ENCODE measurements at places on chromosomes 16 and 17.

GRCh38 chr17:2885733-2886132 is 89.5 kb downstream of the RAP1GAP2 start:
- DNase-seq = no peak

DNA sequence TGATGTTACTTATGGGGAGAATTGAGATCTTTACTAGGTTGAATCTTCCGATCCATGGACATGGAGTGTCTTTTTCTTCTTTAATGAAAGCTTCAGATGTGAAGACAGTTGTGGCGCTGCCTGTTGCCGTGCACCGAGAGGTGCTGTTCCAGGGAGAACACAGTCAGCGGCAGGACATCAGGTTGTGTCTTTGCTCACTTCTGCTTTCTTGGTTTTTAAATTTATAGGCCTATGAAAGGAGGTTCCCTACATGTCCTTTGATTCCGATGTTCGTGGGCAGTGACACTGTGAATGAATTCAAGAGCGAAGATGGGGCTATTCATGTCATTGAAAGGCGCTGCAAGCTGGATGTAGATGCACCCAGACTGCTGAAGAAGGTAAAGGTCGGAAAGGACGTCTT is 49.8 kb downstream of the SEC14L1 start:
- no peak for DNase-seq

DNA sequence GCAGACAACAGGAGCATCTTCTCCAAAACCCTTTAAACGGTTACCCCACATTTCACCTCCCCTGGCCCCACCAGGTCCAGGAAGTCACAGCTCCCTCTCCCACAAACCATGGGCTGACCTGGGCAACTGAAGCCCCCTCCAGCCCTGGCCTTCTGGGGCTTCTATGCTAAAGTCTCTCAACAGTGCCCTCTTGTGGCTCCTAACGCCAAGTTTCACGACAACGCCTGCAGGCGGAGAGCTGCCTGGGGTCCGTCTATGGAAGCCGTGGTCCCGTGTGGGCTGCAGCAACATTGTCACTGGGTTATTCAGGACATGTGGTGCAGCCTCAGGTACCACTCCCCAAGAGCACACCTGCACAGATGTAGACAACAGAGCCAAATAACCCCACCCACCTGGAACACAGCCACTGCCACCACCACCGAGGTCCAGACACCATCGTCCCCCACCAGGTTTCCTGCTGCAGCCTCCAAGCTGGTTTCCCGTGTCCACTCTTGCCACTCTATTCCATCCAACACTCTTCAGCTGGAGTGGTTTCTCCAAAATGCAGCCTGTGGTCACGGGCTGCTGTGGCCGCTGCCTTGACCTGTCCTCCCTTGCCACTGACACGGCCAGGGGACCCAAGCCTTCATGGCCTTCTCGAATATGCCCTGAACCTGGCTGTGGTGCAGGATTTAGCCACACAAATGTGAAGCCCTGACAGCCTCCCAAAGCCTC is 19.1 kb downstream of the C16orf95 start:
- DNase-seq = peak; percentile 37

DNA sequence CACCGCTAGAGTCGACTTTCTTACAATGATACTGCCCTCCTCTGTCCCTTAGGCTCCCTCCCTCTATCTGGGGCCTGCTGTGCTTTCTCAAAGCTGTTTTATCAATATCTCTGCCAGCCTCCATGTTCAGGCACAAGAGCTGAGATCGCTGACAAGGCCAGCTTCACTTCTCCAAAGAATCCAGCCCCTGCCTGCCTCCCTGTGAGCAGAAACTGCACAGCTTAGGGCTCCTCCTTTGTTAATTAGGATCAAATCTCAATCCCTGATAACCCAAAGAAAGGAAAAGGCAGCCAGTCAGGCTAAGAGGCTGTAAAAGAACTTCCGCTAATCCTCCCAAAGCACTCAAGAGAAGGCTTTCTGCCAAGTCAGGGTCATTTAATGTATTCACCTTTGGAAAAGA is 616.0 kb upstream of the CDH11 start:
- no peak for DNase-seq

DNA sequence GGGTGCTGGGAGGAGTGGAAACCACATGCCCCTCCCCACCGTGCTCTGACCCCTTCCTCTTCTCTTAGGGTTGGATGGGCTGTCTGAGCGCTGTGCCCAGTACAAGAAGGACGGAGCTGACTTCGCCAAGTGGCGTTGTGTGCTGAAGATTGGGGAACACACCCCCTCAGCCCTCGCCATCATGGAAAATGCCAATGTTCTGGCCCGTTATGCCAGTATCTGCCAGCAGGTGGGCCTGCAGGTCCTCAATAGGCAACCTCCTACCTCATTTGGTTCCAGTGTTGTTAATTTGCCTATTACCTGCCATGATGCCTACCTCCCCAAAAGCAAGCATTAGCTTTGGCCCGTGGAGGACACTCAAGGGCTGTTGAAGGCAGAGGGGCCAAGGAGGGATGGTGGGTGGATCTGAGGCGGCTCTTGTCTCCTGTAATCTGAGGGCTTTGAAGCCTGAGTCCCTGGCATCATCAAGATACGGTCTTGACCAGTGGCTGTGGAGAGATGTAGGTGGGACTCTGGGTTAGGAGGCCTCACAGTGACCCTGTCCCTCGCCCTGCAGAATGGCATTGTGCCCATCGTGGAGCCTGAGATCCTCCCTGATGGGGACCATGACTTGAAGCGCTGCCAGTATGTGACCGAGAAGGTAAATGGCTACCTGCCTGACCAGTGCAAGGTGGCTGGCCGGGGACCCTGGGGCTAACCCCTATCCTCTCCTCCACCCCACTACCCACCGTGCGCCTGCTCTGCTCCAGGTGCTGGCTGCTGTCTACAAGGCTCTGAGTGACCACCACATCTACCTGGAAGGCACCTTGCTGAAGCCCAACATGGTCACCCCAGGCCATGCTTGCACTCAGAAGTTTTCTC is 3.4 kb downstream of the ALDOA start:
- DNase-seq = peak; percentile 64

DNA sequence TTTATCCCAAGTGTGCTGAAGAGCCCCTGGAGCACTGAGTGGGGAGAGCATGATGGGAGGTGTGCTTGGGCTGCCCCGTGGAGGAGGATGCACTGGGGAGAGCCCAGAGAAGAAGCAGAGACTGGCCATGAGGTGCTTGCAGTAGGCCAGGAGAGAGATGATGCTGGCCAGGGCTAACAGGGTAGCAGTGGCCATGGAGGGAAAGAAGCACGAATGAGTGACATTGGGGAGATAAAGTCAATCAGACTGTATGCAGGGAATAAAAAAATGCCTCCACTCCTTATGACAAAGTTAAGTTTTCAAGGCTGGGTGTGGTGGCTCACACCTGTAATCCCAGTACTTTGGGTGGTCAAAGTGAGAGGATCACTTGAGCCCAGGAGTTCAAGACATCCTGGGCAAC is 5.4 kb upstream of the TMEM220 start:
- no peak for DNase-seq

GRCh38 chr17:83065660-83066542 is 13.5 kb upstream of the METRNL start:
- no peak for DNase-seq

DNA sequence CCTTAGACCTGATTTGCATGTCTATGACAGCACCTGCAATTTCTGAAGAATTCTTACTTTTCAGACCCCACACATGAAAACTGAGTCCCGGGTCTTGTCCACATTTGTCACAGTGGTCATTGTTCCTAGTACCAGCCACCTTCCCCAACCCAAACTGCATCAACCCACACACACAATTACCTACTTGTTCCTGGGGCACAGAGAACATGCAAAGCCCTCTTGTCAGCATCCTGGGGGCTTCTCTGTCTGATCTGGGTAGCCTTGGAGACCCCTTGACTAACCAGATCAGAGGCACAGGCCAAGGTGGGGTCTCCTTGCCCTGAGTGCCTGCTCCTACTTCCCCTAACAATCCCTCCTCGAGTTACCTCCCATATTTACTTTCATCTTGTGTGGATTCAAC is 36.7 kb upstream of the PIK3R6 start:
- DNase-seq = no peak

GRCh38 chr17:11144358-11145233 is 96.4 kb upstream of the SHISA6 start:
- DNase-seq = peak; percentile 58

DNA sequence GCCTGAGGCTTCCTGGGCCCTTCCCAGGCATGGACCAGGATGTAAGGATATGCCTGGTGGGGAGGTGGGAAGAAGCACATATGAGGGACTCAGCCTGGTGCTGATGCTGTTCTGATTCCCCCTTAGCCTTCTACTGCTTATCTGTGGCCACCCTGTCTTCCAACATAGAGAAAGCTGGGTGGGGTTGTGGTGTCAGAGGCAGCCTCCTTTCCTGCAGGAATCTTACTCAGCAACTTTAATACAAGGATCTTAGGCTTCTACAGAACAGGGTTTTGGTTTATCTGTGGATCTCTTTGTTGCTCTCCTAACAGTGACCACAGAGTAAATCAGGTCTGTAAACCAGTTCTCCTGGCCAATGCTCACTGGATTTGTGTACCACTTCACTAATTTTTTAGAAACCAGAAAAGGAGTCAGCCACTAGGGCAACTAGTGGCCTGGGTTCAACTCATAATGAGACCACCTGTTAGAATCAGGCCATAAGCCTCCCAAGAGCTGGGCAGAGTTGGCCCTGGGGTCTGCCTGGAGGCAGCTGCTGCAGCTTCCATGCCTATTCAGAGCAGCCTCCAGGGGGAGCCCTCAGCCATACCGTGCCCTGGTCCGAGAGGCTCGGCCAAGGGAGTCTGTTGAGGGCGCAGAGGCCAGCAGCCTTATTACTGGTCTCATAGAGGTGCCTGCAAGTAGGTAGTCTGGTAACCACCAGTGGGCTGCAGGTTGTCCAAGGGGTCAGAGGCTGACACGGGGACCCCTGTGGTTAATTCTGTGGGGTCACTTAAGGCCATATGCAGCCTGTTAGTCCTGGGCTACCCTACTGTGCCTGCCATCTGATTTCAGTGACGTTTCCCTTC is 7.1 kb downstream of the HAS3 start:
- peak; percentile 69 for DNase-seq

DNA sequence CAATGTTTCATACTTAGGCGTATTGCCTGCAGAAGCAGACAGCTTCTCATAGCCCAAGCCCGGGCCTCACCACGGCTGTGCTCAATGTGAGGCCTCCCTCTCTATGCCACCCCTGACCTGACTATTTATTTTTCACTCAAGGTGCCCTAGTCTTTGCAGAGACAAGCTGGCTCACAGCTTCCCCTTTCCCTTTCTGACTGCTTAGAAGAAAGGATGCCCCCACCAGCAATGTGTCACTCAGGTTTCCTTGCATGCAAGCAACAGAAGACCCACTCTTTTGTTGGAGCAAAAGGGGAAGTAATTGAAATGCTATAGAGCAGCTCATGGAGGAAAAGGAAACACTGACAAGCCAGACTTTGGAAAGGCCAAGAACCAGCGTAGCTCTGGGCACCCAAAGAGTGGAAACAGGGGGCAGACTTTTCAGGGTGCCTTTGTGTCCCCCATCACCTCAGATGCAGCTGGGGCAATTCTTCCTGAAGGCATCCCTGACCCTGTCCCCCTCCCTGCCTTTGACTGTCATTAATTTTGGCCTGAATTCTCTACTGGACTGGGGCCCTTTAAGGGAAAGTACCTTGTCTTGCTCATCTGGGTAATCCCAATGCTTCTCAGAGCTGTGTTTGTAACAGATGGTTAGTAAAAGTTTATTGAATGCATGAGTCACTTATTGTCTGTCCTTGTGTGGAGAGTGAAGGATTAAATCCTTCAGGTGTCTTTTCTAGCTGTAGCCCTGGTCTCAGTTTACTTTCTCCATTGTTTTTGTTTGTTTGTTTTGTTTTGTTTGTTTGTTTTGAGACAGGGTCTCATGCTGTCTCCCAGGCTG is 17.8 kb downstream of the RGS9 start:
- DNase-seq = peak; percentile 45

DNA sequence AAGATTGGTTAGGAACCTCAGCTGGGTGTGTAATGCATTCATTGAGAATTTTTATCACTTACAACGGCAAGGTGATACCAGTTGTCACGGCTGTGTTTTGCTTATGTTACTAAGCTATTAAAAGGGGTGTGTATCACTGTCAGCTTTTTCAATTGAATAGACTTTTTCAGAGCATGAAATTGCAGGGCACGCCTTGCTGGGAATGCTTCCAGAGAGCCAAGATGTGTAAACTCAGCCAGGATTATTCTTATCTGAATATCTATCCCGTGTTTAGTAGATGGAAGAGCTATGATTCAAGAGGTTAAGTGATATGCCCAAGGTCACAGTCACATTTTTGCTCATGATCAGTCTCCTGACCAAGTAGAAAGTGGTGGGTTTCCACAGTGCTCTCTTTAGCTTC is 6.6 kb upstream of the TEKT3 start:
- DNase-seq = no peak

- DNase-seq = no peak
Measured at GRCh38 chr16:67312719-67313118, 13.8 kb downstream of the KCTD19 start.

- no peak for DNase-seq
Measured at GRCh38 chr17:81831957-81832607, 1.0 kb downstream of the MCRIP1 start.

GRCh38 chr17:72852277-72852938 is 240.1 kb downstream of the SLC39A11 start:
- no peak for DNase-seq

- DNase-seq = no peak
Measured at GRCh38 chr17:76146053-76146851, 5.2 kb upstream of the FOXJ1 start.

GRCh38 chr17:29640981-29641642 is 18.4 kb upstream of the CORO6 start:
- DNase-seq = no peak

- no peak for DNase-seq
Measured at GRCh38 chr16:66399930-66400329, 27.2 kb upstream of the BEAN1 start.

- no peak for DNase-seq
Measured at GRCh38 chr16:499924-500323, 27.6 kb upstream of the CAPN15 start.

GRCh38 chr17:57732062-57732461 is 13.0 kb downstream of the CCDC182 start:
- DNase-seq = no peak

GRCh38 chr17:61410141-61411010 is 10.7 kb downstream of the TBX2 start:
- DNase-seq = peak; percentile 93

DNA sequence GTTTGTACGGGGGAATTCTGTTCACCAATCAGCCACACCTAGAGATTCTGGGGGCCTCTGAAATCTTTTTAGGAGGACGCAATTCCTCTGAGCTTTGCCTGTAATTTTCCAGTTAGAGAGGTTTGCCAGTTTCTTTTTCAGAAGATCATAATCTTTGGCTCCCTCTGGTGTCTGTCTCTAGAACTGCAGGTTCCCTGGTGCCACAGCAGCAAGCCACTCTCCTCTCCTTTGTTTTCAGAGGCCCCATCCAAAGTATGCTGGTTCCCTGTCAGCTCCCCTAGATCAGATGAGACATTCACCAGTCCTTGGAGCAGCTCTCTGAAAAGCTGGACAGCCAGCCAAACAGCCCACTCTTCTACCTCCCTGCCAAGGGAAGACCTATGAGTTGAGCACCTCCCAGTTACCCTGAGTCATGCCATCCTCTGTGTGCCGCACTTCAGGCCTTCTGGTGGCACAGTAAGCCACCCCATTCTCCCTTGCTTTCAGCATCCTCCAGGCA is 36.1 kb downstream of the RNF112 start:
- peak; percentile 78 for DNase-seq

- DNase-seq = no peak
Measured at GRCh38 chr17:17966399-17966798, 5.8 kb downstream of the TOM1L2 start.

All from ACHN (cell line).